ENCODE measurements at places on chromosomes 6 and 20.

DNA sequence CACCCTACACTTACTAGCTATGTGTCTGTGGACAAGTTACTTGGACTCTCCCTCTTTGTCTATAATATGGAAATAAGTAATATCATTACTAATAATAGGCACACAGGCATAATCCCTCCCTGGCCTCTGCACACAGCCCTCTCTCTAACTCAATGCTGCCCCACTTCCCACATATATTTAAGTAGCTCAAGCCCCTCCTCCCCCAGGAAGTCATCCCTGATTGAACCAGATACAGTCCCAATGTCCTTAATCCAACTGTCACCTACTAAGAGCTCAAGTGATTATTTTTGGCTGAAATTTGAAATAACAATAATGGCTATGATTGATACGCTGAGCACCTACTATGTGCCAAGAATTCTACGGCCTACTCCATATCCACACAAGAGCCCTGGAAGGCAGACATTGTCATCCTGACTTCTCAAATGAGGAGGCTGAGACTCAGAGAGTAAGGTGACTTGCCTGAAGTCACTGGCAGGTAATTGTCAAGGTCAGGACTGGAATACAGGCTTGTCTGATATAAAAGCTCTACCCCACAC, 29.4 kb downstream of the MRPL14 start:
- no peak for DNase-seq

GRCh38 chr20:41344938-41345728, 4.5 kb downstream of the LPIN3 start:
- no peak for DNase-seq

GRCh38 chr6:153001767-153002612, 519 bp downstream of the MTRF1L start:
- no peak for DNase-seq

- no peak for DNase-seq
Measured at GRCh38 chr20:46358346-46359058, 47.9 kb downstream of the ELMO2 start.

GRCh38 chr6:93424303-93425064, 5.1 kb upstream of the EPHA7 start:
- no peak for DNase-seq

DNA sequence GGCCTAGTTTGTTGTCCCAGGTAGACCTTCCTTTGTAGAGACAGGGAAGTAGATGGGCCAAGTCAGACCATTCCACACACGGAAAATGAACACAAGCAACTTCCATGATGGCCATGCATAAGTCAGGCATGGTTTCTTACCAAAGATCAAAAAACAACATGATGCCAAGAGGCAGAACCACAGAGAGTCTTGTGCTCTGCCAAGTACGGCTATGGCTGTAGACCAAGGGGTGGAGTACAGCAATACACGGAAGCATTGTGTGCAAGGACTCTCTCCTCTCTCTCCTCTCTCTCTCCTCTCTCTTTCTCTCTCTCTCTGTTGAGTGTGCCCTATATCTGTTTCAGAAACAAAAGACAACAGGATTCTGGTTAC, 4.8 kb upstream of the DUSP22 start:
- no peak for DNase-seq

DNA sequence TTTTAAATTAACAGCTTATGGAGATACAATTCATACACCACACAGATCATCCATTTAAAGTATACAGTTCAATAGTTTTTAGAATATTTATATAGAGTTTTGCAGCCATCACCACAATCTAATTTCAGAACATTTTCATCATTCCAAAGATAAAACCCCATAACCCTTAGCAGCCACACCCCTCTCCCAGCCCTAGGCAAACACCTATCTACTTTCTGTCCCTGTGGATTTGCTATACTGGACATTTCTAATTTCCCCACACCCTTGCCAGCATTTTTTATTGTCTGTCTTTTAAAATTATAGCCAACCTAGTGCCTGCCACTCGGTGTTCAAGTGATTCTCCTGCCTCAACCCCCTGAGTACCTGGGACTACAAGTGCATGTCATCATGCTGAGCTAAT, 23.0 kb upstream of the AKAP7 start:
- DNase-seq = no peak

GRCh38 chr6:80938131-80938530, 814.4 kb downstream of the TENT5A start:
- DNase-seq = no peak

All from stimulated activated CD8-positive, alpha-beta memory T cell treated with anti-CD3 and anti-CD28 coated beads, Interleukin-2, amount 100 ng/mL, for 48 hours (primary cell).